ENCODE measurements at places on chromosomes 5 and 9.
A peak's percentile ranks its signal among the peaks of the same experiment; 100 is the strongest.

DNA sequence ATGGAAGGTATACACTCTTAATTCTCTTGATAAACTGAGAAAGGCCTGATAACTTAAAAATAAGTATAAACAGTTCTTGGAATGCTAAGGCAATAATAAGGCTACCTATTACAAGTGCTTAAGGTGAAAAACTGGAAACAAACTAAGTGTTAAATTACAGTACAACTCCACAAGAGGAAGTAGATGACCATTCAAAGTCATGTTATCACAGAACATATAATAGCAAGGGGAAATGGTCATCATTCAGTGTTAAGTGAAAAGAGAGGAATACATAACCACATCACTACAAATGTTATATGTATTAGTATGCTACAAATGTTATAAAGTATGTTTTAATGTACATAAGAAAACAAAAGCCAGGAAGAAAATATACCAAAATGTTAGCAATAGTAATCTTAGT lies 135.9 kb downstream of the CCDC192 start:
- DNase-seq, result no peak

- peak; percentile 52 for DNase-seq
Observed at GRCh38 chr5:34709861-34710673, 53.9 kb downstream of the RAI14 start.

- DNase-seq, result no peak
Observed at GRCh38 chr9:124908098-124908497, 32.8 kb downstream of the GOLGA1 start.

DNA sequence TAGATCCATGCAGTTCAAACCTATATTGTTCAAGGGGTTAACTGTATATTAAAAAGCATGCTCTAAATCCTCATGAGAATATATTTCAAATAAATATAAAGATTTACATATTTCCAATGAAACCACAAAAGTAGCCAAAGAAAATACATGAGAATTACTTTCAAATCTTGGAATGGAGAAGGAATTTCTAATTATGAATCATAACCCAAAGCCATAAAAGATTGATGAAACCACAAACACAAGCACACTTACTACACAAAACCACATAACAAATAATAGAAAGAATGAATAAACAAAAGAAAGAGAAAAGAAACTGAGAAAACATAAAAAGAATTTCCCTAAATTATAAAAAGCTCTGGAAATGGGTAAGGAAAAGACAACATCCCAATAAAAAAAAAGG lies 16.0 kb downstream of the ERP44 start:
- DNase-seq, result no peak

GRCh38 chr5:67215519-67216471 lies 19.2 kb upstream of the CD180 start:
- DNase-seq, result no peak

- DNase-seq, result no peak
Observed at GRCh38 chr5:10306806-10307205, 896 bp downstream of the CMBL start.

DNA sequence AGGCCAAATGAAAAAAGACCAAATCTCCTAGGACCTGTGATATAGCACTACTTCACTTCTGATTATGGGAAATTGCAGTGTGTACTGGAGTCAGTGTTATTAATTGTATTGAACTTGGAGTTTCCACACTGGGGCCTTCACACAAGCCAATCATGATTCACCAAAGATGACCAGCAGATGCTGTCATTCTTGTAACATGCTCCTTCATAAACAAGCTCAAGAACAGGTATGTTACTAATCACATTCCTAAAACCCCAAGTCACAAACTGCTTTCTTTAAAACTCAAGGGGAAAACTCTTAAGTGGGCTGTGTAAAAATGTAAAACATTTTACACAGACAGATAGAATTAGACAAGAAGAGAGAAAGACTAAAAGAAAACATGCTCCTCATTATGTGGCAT lies 5.6 kb downstream of the KLHL3 start:
- DNase-seq, result no peak

- no peak for DNase-seq
Observed at GRCh38 chr5:35338157-35338453, 107.8 kb upstream of the PRLR start.

GRCh38 chr9:97475059-97475458 lies 26.4 kb upstream of the TMOD1 start:
- no peak for DNase-seq

- no peak for DNase-seq
Observed at GRCh38 chr5:660491-661030, 32.6 kb downstream of the TPPP start.

DNA sequence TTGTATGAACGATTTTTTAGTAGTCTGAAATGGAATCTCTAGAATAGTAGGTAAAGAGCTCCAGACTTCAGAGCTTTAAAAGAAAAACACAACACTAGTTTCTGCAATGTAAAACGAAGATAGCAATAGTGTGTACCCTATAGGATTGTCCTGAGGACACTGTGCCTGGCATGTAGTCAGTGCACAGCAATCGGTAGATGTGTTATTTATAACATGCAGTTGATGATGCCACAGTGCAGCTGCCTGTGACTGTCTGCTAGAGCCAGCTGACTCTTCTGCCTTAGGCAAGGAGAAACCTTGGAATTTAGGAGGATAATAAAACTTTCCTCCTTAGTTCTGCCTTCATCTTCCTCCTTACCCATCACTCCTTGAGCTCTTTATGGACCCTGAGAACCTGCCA lies 27.7 kb upstream of the TMOD1 start:
- no peak for DNase-seq

GRCh38 chr5:13249854-13250253 lies 694.6 kb downstream of the DNAH5 start:
- no peak for DNase-seq

DNA sequence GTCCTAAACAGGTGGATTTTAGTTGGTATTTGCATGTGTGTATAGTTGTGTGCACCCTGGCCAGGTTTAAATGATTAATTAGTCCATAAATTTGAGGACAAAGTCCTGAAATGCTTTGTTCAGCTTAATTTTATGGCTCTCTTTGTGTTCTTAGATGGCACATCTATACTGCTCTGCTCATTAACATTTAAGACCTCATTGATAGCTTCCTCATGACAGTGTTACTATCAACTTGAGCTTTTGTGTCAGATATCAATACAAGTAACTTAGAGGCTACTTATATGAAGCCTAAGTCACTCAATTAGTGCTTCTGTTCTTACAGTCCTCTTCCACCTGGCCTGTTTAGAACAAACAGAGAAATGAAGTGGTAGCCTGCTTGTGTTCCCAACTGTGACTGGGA lies 240.9 kb downstream of the TRPM3 start:
- DNase-seq, result no peak

DNA sequence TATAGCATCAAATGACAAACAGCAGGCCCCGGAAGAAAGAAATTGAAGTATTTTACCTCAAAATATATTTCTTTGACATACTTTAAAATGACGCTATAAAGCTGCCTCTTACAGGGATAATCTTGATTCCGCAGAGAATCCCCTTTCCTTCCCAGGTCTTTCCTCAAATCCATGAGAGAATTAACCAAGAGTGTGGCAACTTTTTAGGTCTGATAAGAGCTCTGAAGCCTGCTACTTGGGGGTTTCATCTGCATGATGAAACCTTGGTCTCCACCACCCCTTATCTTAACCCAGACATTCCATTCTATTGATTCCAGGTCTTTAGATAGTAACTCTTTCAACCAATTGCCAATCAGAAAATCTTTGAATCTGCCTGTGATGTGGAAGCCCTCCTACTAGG lies 173.8 kb downstream of the CEMIP2 start:
- DNase-seq, result no peak

- DNase-seq, result peak; percentile 43
Observed at GRCh38 chr5:143200781-143201398, 202.6 kb downstream of the NR3C1 start.

- DNase-seq, result no peak
Observed at GRCh38 chr5:6713274-6714225, at the start of gene TENT4A. Gene TENT4A (plus strand): TSS chr5:6713432. CDS start chr5:6713984, 552 bp downstream.

- no peak for DNase-seq
Observed at GRCh38 chr5:22842574-22842973, 10.6 kb downstream of the CDH12 start.

GRCh38 chr5:170166101-170166500 lies 60.4 kb downstream of the FOXI1 start:
- DNase-seq, result no peak

DNA sequence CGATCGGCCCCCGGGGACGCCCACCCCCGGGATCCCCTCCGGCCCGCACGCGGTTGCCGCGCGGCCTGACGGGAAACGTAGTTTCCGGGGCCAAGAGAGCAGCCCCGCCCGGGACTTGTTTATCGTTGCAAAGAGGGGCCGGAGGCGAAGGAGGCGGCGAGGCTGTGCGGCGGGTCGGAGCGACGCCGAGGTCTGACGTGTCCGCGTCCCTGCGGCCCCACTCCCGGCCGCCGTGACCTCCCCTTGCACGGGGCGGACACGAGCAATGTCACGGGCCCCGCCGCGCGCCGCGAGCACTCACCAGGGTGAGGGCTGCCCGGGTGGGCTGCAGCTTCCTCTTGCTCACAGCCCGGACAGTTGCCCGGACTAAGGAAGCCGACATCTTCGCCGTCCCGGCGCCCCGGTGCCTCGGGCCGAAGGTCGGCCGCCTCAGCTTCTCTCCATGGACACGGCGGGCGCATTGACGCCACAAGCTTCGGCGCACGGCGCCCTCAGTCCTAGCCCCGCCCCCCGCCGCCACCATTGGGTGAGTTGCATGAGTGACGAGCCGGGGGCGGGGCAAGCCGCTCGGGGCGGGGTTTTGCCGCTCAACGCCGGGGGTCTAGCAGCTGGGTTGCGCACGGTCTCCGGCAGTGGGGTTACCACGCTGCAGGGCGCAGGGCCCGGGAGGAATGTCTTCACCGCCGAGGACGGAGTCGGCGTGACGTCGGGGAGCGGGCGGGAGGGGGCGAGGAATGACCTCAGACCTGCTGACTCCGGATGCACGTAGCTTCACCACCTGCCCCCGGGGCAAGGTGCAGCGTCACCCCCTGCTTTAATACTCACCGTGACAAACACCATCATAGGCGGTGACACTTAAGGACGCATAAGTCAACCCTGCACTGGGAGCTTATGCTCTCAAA lies at the start of gene ISCA1:
Gene ISCA1 (minus strand): TSS at position 462 of the 902 bp plus-strand sequence. CDS start 80 bp downstream, at position 382.
- peak; percentile 83 for DNase-seq

DNA sequence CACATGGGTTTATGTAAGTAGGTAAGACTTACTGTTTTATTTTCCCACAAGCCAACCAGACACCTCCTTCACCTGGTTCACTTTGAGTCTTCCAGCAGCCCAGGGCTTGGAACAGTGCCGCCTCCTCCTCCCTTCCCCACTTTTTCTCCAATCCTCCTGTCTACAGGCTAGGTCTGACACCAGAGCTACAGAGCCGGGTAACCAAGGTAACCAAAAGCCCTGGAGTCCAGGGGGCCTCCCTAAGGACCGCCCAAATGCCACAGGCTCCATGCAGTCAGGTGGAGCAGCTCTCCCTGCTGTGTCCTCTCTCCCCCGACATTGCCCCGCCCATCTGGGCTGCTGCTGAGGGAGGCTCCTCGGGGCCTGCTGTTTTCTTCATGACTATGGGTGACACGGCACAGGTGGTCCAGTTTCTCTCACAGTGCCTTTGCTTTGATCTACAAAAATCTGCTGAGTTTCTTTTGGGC lies 138.0 kb upstream of the EFNA5 start:
- DNase-seq, result no peak

GRCh38 chr5:165569551-165569950 lies 2064.1 kb downstream of the MAT2B start:
- no peak for DNase-seq

DNA sequence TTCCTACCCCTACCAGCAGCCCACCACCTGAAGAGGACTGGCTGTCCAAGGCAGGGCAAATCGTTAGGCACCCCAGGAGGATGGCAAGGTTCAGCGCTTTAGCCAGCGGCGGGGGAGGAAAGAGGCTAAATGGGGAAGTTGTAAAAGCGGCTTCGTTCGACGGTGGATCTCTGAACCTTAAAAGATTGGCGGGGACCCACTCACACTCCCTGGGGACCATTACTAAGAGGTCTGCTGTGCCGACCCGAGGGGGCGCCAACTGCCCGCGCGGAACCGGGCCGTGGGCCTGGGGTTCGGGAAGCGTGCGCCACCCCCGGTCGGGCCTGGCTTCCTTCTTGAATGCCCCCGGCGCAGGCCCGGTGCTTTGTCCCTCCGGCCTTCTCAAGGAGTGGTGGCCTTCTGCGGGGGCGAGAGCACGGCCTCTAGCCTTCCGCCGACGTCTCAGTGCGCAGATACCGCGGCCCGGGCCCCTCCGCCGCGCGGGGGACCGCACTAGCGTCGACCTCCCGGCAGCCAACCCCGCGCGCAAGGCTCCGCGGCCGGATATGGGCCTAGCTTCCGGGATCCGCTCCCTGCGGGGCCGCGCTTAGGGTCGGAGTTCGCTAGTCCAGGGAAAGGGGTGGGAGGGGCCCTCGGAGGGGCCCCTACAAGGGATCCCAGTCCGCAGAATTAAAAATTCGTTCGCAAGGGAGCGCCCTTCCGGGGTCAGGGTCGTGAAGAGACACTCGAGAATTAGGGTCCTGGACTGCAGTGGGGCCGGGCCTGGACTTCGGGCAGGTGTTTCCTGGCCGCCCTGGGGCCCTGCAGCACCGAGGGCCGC lies 10.5 kb downstream of the NR2F1-AS1 start:
- DNase-seq, result no peak

GRCh38 chr5:5309645-5310044 lies 112.8 kb upstream of the ICE1 start:
- DNase-seq, result no peak

DNA sequence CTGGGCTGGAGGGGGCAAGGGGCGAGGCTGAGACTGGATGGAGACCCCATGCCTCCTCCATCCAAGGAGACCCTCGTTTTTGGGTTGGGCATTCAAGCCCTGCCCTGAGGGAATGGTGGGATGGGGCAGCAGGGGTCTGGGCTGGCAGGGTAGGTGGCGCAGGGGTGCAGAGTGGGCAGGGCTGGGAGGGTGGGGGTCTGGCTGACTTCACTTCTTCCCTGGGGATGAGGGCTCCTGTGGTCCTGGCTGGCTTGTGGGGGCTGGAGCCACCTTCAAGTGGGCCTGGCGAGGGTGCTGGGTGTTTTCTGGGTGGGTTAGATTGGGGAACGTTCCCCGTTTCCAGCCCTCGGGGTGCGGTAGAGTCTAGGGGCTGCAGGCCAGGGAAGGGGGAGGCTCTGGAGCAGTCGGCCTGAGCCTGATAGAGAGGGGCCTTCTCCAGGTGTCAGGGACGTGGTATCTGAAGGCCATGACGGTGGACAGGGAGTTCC lies 412 bp downstream of the LCN1 start:
- no peak for DNase-seq

Measured in fibroblast of the conjunctiva (primary cell).